WTC11 (cell line): ENCODE measurements at places on chromosomes 11 and 22. TPM values are rescaled to one million over a fixed set of nuclear protein-coding genes. Genes with fewer than 3 reads are reported as not detected.

- no peak overlapping the region for H3K27ac ChIP-seq
- DNase-seq, result no peak
- no peak overlapping the region for H3K4me3 ChIP-seq
These were observed 1.9 kb downstream of the OR52H1 start for GRCh38 chr11:5546457-5546856.

- peaks cover 48% of the 10 kb centered on the region for H3K4me1 ChIP-seq
- H3K4me3 ChIP-seq, result peak overlapping the region; percentile 99
- DNase-seq, result no peak
- no peaks in the 10 kb centered on the region for H3K27me3 ChIP-seq
- peak overlapping the region; percentile 83 for H3K27ac ChIP-seq
These were observed 3.4 kb downstream of the CAPN1 start for GRCh38 chr11:65185171-65185570.

GRCh38 chr11:128315933-128316332 is 271.4 kb downstream of the ETS1 start:
- no peaks in the 10 kb centered on the region for H3K4me1 ChIP-seq
- peaks cover 4% of the 10 kb centered on the region; the same call in 1 of the 2 replicates for H3K27me3 ChIP-seq

GRCh38 chr11:69210310-69211035 is 54.7 kb downstream of the SMIM38 start:
- H3K36me3 ChIP-seq, result no peaks in the 10 kb centered on the region
- peaks cover 3% of the 10 kb centered on the region; the same call in 1 of the 2 replicates for H3K27me3 ChIP-seq
- peaks cover 6% of the 10 kb centered on the region; the same call in 1 of the 2 replicates for H3K4me1 ChIP-seq
- peak overlapping the region; percentile 41; the same call in 1 of the 2 replicates for H3K27ac ChIP-seq
- peak; percentile 4 for DNase-seq
- no peak overlapping the region for H3K4me3 ChIP-seq

GRCh38 chr11:41659985-41660384 is 200.5 kb upstream of the LRRC4C start:
- no peaks in the 10 kb centered on the region for H3K27me3 ChIP-seq
- H3K4me1 ChIP-seq, result peaks cover 6% of the 10 kb centered on the region
- no peak overlapping the region for H3K4me3 ChIP-seq
- no peak for DNase-seq
- no peak overlapping the region for H3K27ac ChIP-seq
- H3K36me3 ChIP-seq, result no peaks in the 10 kb centered on the region

The GLYAT gene
- 0.32 TPM in 1 of 3 replicates, not detected in the others for total RNA-seq

DNA sequence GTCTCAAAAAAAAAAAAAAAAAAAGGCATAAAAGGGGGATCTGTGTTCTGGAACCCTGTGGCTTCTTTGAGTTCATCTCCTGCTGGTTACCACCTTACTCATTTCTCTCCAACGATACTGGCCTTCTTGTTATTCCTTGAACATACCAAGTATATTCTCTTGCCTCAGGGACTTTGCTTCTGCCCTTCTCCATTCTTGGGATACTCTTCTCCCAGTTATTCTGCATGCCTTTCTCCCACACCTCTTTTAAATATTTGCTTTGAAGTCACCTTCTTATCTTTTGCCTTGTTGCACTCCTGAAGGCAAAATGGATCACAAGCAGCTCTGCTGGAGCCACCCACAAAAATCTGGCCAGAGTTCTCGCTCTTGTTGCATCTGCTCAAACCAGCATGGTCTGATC is 76.0 kb upstream of the RRM1 start:
- no peak for DNase-seq
- no peak overlapping the region for H3K27ac ChIP-seq

The SLC22A12 gene
- total RNA-seq, result not detected in 3 replicates

DNA sequence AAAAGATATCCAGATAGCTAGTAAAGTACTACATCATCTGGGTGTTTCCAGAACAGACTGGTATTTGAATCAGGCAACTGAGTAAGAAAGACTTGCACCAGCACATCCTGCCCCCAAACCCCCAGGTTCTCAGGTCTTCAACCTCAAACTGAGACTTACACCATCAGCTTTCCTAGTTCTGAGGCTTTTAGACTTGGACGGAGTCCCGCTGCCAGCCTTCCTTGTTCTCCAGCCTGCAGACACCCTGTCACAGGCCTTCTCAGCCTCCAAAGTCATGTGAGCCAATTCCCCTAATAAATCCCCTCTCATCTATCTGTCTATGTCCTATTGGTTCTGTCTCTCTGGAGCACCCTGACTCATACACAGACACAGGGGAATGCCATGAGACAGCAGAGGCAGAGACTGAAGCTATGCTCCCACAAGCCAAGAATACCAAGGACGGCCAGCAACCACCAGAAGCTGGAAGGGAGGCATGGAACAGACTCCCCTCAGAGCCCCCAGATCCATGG is 10.9 kb downstream of the SMCO4 start:
- no peak for DNase-seq
- H3K4me3 ChIP-seq, result no peak overlapping the region
- peaks cover 68% of the 10 kb centered on the region for H3K4me1 ChIP-seq
- peaks cover 14% of the 10 kb centered on the region for H3K36me3 ChIP-seq
- H3K27ac ChIP-seq, result no peak overlapping the region

The FXYD6 gene
- 26.2 to 31.6 TPM (median 30.1 TPM) in 3 replicates for total RNA-seq

- H3K27me3 ChIP-seq, result peaks cover 3% of the 10 kb centered on the region; the same call in 1 of the 2 replicates
- no peak overlapping the region for H3K27ac ChIP-seq
These were observed 575.6 kb downstream of the INSC start for GRCh38 chr11:15690320-15690719.

DNA sequence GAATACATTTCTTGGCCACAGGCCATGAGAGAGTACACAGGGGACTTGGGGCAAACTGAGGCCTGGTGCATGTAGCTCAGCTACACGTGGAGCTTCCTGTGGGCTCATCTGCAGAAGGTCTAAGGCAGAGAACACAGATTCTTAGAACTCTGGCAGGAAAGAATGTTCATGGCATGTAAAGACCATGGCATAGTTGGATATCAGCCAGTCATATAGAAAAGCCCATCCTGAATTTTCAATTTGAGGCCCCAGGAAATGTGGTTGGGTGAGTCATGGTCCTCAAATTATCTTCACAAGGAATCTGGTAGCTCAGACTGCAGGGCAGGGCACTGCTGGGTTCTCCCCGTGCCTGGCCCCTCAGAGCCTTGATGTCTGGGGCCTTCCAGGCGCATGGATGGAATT is 13.7 kb upstream of the ST3GAL4 start:
- no peak for DNase-seq
- H3K27me3 ChIP-seq, result no peaks in the 10 kb centered on the region
- peaks cover 19% of the 10 kb centered on the region for H3K36me3 ChIP-seq
- H3K4me1 ChIP-seq, result peaks cover 36% of the 10 kb centered on the region

- H3K27me3 ChIP-seq, result no peaks in the 10 kb centered on the region
- H3K27ac ChIP-seq, result peak overlapping the region; percentile 46
- H3K4me3 ChIP-seq, result no peak overlapping the region
- DNase-seq, result no peak
These were observed 16.3 kb upstream of the PANX1 start for GRCh38 chr11:94112206-94112953.
